Left ventricle myocardium inferior (tissue), 1 donor: ENCODE measurements at places on chromosomes 3 and 15.

DNA sequence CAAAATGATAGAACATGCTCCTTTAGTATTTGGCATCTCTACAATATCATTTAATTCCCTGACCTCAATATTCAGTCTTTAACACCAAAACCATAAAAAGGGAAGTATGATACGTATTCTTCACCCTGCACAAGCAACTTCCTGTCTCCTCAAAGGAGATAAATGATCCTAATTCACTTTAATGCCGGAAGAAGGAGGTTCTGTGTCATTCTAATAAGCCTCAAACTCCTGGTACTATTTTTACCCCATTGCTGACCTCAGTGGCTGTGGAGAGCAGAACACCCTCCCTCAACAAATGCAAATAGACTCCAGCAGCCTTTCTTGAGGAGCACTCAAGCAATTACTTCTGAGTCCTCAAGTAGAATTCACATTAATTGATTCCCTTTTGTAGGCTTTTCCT lies 173.3 kb downstream of the TMEM108 start:
- no peak for DNase-seq

- DNase-seq = peak; percentile 77
These were observed 133.6 kb downstream of the CD47 start for GRCh38 chr3:107956991-107957900.

GRCh38 chr15:41502795-41503668 lies 9.4 kb downstream of the ITPKA start:
- no peak for DNase-seq

DNA sequence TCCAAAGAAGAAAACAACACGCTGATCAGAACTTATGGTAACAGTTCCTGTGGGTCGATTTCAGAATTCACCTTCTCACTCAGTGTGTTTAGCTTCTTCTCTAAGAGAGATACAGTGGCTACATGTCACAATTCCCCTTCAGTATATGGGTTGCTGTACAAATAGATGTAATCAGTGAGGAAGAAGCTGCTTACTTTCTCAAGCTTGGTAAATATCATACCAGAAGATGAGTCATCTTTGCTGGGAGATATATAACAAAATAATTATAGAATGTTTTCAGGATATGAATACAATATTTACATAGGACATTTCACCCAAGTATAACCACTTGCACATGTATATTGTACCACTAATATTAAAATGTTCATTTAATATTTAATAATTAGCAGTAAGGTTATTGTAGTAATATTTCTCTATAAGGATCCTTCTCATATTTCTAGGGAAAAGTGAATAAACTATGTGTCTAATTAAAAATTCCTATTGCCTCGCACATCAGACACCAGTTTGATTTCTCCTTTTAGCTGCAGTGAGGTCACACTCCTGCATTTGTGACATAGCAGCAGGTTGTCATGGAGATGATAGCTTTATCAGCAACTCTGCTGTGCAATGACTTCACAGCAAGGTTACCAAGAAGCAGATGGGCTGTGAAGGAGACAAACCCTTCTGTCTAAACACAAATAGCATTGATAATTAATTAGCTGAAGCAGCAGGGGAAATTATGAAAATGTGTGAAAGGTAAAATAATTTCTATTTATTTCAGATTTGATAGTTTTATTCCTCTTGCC lies 211.4 kb downstream of the TUSC7 start:
- no peak for DNase-seq

- DNase-seq = no peak
These were observed 23.1 kb downstream of the AADAC start for GRCh38 chr3:151837057-151837456.

DNA sequence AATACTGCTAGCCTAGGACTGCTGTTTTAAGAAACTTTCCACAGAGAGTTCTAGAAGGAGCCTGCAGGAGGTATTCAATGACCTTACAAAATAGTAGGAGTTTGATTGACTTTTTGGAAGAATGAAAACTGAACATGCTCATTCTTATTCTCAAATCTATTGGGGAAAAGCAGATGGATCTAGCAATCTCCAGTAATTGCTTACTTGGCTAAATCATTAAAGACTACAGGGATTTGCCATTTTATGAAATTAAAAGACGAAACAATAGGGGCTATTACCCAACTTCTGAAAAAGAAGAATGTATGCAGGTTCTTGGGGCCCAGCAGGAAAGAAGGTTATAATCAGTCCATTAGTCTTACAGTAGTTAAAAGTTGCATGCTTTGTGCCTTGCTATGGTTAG lies 29.9 kb upstream of the PEX5L start:
- DNase-seq = no peak

DNA sequence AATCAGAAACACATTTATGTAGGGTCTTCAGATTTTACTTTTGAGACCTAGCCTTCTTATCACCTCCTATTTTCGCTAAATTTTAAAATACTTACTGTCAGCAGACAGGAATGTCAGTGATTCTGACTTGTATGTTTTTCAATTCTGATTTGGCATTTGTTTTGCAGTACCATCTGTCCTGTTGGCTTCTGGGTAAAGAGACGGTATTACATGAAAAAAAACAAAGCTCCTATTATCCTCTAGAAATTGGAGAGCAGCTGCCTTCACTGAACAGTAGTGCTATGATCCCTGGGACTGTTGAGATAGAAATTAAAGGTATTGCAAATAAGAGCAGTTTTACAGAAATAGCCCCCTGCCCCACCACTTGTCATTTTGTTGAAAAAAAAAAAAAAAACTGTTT lies 8.4 kb downstream of the ARMC8 start:
- no peak for DNase-seq

- no peak for DNase-seq
These were observed 220.2 kb upstream of the LRTM1 start for GRCh38 chr3:55147856-55148720.

GRCh38 chr3:151282921-151283320 lies 4.6 kb upstream of the P2RY14 start:
- no peak for DNase-seq

DNA sequence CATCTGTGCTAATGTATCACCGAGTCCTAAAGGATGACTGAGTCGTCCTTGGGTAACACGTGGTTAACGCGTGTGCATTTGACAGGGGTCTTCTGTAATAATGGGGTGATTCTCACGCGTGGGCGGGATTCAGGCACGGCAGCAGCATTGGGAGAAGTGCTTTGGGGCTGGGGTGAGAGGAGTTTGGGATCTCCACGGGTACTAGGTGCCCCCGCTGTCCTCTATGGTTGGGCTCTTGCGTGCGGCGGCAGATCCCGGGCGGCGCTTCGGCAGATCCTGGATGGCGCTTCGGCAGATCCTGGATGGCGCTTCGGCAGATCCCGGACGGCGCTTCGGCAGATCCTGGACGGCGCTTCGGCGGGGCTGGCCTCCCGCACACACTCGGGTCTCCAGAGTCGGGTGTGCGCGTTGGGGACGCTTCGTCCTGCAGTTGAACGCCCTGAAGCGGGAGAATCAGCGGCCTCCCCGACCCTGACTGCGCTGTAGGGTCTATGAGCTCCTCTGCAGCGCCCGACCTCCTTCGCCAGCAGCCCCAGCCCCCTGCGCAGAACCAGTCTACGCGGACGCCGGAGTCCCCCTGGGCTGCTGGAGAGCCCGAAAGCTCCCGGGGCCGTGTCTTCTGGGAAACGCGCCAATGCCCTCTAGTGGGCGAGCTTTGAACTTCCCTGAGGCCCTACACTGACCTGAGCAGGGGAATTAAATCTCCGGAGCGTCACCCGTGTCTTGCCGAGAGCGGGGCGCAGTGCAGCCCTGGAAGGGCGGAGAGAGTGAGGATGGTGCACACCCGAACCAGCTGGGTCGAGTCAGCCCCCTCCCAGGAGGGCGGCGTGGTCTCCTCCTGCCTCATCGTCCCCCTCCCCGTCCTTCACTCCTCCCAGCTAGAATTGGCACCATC lies 48.1 kb upstream of the EPHB3 start:
- peak; percentile 85 for DNase-seq

- DNase-seq = no peak
These were observed 44.2 kb upstream of the GATA2 start for GRCh38 chr3:128537091-128537703.

- no peak for DNase-seq
These were observed 21.1 kb upstream of the IP6K2 start for GRCh38 chr3:48738144-48738536.

- DNase-seq = no peak
These were observed 446.8 kb downstream of the CHL1 start for GRCh38 chr3:643376-643775.

DNA sequence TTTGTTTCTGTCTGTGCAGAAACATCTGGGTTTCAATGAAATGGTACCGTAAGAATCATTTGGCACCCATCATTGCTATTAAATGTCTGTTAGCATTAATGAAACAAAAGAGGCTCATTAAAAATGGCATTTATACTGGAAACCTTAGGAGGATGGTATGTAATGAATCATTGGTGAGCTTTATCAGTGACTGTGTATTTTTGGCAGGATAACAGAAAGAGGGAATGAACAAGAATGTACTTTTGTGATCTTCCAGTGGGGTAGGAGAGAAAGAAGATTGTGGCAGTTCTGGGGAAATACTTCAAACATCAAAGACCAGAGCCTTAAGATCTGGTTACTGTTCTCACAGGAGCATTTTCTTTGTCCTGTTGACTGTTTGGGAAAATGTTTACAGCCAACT lies 4.7 kb upstream of the DCBLD2 start:
- DNase-seq = no peak

GRCh38 chr3:48466386-48467109 lies 20.0 kb downstream of the ATRIP start:
- peak; percentile 35 for DNase-seq

DNA sequence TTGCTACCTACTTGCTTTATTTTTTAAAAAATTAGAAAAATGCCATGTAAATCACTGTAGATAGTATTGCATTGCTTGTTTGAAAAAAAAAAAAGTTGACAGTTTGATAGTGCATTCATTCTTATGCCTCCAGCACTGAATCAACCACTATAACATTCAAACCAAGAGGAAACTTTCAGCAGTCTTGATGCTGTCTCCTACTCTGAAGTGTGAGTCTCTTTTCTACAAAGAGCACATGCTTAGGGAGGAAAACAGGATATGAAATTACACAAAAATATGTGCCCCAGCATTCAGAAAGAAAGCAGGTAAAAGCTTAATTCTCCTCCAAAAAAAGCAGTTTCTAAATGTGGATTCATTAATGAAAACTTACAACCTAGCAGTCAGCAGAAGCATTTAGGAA lies 78.3 kb downstream of the ZBTB20 start:
- no peak for DNase-seq

- no peak for DNase-seq
These were observed 781.2 kb upstream of the NR2F2 start for GRCh38 chr15:95549168-95549738.

DNA sequence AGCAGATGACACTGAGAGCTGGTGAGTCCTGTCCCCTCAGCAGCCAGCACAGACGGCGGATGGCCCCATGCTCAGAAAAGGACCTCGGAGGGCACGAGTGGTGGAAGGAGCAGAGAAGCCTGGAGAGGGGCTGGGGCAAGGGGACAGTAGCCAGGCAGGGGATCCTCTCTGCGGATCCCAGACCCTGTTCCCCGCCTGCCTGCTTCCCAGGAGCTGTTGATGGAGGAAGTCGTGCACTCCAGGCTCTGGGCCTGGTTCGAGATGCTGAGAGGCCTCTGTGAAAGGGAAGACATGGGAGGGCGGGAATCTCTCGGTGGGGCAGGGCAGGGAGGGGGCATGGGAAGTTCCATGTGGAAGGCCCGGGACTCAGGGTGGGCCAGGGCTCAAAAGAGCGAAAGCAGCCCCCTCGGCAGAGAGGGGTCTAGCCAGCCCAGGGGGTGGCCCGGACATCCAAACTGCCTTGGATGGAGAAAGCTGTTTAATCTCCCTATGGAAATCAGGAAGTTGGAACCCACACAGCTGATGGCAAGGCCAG lies 47.9 kb upstream of the MAGEF1 start:
- DNase-seq = no peak

DNA sequence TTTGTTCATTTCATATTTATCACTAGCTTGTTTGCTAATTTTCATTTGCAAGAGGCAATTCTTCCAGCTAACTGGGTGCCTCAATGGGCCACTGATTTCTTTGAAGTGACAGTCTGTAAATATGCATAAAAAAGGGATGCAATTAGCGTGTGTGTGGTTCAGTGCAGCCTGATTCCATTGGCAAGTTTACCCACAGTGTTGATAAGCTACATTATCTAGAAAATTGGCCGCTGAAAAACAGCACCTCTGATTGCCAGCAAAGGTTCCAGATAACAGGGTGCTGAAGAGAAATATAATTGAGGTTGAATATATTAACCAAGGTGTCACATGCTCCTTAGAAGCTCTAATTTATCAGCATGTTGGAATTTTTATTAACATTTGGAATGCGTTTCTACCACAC lies 76.9 kb downstream of the SAMMSON start:
- no peak for DNase-seq

GRCh38 chr15:50543556-50543955 lies 2.9 kb downstream of the USP50 start:
- no peak for DNase-seq

DNA sequence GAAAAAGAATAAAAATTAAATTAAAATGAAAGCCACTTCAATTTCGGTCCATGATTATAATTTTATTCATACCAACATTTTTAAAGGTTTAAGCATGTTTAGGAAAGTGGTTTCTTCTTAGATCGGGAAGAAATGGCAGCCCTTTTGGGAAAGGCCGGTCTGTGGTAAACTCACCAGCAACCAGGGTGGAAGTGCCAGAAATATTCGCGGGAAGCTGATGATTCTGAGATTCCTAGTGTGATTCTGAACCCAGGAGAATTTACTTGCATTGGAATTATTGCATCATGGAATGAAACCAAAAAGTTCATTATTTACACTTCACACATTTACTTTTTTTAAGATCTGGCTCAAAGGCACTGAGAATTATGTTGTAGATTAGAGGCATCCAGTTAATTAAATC lies 97.2 kb upstream of the CCNL1 start:
- no peak for DNase-seq

DNA sequence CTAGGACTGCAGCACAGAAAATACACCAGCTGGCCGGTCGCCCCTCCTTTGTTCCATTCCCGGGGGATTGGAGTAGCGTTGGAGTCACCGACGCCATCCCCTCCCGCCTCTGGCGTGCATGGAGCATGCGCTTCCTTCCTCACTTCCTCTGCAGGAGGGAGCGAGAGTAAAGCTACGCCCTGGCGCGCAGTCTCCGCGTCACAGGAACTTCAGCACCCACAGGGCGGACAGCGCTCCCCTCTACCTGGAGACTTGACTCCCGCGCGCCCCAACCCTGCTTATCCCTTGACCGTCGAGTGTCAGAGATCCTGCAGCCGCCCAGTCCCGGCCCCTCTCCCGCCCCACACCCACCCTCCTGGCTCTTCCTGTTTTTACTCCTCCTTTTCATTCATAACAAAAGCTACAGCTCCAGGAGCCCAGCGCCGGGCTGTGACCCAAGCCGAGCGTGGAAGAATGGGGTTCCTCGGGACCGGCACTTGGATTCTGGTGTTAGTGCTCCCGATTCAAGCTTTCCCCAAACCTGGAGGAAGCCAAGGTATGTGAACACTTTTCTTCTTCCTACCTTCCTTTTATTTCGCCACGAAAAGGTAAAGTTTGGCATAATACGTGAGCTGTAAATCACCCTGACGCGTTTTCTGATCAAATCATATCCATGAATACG lies at the start of gene SCG3:
SCG3 (plus strand) TSS at position 201 of the 661 bp plus-strand sequence; CDS start at position 454, 253 bp downstream.
- peak; percentile 75 for DNase-seq

GRCh38 chr3:71180524-71180923 lies 403.0 kb downstream of the FOXP1 start:
- no peak for DNase-seq
